Aortic smooth muscle cell (primary cell): ENCODE measurements at places on chromosomes 7 and 10. TPM values are rescaled to one million over a fixed set of nuclear protein-coding genes. Genes with fewer than 3 reads are reported as not detected.

The OPN1SW gene
- total RNA-seq, result not detected in 2 replicates

The WNT2 gene
- not detected in 2 replicates for total RNA-seq

The ABCA13 gene
- under 0.01 TPM in 2 replicates for total RNA-seq

The MOSPD3 gene
- total RNA-seq, result 4.0 and 6.9 TPM in 2 replicates

The GALNT17 gene
- total RNA-seq, result not detected in 2 replicates

The KCND2 gene
- 0.13 and 0.31 TPM in 2 replicates for total RNA-seq

The SFRP5 gene
- not detected in 2 replicates for total RNA-seq

The TAS2R3 gene
- 0.92 and 1.5 TPM in 2 replicates for total RNA-seq

The MDFIC gene
- total RNA-seq, result 31.0 and 36.6 TPM in 2 replicates

The OPN4 gene
- total RNA-seq, result not detected in 2 replicates

The HPSE2 gene
- not detected in 2 replicates for total RNA-seq

The MGMT gene
- total RNA-seq, result 21.0 and 27.8 TPM in 2 replicates

The CASD1 gene
- total RNA-seq, result 11.5 and 13.4 TPM in 2 replicates

The GIMAP2 gene
- total RNA-seq, result 0.68 and 1.6 TPM in 2 replicates

The PDCD11 gene
- 23.6 and 31.7 TPM in 2 replicates for total RNA-seq

The NPVF gene
- total RNA-seq, result not detected in 2 replicates

The GARIN1A gene
- 0.92 and 1.6 TPM in 2 replicates for total RNA-seq

The CLDN4 gene
- total RNA-seq, result 0.12 and 0.13 TPM in 2 replicates

The MYO1G gene
- under 0.01 TPM in 2 replicates for total RNA-seq

The HOGA1 gene
- total RNA-seq, result 2.5 and 3.3 TPM in 2 replicates

The FHIP2A gene
- total RNA-seq, result 26.8 and 33.8 TPM in 2 replicates

The TMEM236 gene
- 0.06 TPM in 1 of 2 replicates, not detected in the other for total RNA-seq

The ITPRID1 gene
- not detected in 2 replicates for total RNA-seq
